ENCODE measurements at places on chromosomes 11 and 22. TPM values are rescaled to one million over a fixed set of nuclear protein-coding genes. Genes with fewer than 3 reads are reported as not detected.

DNA sequence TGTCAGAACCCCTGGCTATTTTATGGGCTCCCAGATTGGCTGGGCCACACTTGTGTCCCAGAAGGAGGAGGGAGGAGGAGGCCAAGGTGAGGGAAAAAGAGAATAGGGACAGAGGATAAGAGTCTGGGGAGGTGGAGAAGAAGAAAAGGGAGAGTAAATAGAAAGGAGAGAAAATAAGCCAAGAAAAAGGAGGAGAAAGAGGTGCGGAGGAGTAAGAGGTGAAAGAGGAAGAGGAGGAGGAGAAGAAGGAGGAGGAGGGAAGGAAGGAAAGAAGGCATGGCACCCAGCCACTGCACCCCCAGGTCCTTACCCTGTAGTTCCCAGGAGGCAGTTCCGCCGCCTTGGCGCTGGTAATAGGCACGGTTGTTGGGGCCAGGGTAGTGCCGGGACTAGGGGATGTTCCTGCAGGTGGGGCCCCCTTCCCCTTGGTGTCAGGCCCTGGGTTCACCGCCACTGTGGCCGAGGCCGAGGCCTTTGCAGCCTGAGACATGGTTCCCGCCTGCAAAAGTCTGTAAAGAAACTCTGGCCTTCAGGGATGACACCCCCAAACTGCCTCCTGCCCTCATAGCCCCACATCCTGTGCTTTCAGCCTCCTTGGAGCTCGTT, 1.9 kb downstream of the CRYBB1 start:
- no peak for DNase-seq

GRCh38 chr11:117720061-117720511, 76.9 kb downstream of the DSCAML1 start:
- DNase-seq = no peak

DNA sequence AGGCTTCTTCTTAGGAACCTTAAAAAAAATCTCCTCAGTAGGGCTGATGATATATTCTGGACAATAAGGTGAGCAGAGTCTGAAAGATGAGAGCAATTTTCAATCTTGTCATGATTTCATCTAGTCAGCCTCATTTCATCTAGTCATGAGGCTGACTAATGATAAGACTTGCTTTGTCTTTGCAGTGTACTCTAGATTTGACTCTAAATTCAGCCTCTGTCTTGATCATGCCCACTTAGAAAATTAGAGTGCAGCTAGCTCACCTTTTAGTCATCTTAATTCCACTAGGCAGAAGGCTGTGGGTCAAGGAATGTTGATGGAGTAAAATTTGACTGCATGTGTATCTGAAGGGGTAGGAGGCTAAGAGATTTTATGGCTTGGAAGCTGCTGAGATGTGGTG, 5.5 kb downstream of the EHF start:
- no peak for DNase-seq

ARFGAP2 gene
- total RNA-seq = 114 TPM

DNA sequence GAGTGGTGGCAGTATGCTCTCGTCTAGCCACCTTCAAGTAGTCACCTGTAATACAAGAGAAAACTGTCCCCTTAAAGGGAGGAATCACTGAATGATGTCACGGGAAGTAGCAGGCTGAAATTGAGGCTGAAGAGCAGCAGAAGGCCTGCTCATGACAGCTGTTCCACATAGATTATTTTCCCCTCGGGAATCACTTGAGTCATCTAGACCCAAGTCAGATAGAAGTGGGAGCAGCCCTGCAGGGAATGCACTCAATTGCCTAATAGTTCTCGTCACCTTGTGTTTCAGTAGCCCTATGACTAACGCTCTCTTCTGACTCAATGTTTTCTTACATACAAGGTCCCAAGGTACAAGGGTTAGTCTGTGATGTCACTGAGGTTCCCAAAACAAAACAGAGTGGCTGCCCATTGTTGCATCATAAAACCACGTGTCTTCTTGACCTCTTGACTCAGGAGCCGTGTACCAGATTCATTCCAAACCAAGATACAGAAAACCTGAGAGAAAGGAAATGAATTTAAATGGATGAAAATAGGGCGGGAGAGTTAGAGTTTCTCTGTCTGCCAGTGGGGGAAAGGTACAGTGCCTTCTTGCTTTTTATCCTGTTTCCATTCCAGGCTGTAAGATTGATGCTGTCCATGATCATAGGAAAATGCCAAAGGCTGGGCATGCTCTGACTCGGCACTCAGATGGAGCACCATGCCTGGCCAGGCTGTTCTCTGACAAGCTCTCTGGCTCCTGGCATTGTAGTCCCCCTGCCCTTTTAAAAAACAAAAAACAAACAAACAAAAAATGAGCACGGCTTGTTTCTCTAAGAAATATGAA, 21.6 kb upstream of the C11orf96 start:
- peak; percentile 95 for DNase-seq

- no peak for DNase-seq
Measured at GRCh38 chr11:13313005-13313819, 35.6 kb downstream of the BMAL1 start.

ISX gene
- not detected for total RNA-seq

- DNase-seq = no peak
Measured at GRCh38 chr22:42747701-42748513, 27.2 kb upstream of the A4GALT start.

- no peak for DNase-seq
Measured at GRCh38 chr11:36282926-36283325, 6.3 kb downstream of the COMMD9 start.
